Hepatocyte (in vitro differentiated cells): ENCODE measurements at places on chromosomes 16 and 17. TPM values are rescaled to one million over a fixed set of nuclear protein-coding genes. Genes with fewer than 3 reads are reported as not detected.
A peak's percentile ranks its signal among the peaks of the same experiment; 100 is the strongest.

DNA sequence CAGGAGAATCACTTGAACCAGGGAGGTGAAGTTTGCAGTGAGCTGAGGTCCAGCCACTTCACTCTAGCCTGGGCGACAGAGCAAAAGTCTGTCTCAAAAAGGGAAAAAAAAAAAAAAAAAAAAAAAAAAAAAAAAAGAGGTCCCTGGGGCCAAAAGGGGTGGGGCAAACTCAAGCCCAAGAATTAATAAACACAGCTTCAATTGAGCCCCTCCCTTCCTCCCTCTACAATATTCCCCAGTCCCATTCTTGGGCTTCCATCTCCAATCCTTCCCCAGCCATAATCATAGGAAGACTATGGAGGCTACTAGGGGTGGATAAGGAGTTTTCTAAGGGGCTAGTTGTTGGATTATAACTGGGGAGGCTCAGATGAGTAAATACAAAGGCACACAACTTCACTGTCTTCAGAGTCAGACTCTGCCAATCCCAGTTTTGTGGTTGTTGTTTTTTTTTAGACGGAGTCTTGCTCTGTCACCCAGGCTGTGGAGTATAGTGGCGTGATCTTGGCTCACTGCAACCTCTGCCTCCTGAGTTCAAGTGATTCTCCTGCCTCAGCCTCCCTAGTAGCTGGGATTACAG lies 9.5 kb downstream of the CAVIN1 start:
- DNase-seq = no peak

DNA sequence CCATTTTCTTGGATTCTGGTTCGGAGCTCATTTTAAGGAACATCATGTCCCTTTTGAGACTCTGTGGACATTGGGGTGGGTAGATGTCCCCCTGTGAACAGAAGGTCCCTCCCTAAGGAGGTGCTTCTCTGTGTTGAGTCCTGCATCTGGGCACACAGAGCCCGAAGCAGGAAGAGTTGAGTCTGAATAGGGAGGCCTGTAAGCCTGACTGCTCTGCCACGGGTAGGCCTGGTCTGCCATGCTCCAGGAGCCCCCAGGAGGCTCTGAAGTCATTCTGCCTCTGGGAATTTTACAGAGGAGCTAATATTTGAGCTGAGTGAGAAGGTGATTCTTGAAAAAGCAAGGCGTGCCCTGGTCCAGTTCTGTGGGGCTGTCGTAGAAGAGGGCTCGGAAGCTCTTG lies 50.6 kb downstream of the TENT4B start:
- no peak for DNase-seq

The PHLPP2 gene
- total RNA-seq = 15.0 and 17.5 TPM in 2 replicates

DNA sequence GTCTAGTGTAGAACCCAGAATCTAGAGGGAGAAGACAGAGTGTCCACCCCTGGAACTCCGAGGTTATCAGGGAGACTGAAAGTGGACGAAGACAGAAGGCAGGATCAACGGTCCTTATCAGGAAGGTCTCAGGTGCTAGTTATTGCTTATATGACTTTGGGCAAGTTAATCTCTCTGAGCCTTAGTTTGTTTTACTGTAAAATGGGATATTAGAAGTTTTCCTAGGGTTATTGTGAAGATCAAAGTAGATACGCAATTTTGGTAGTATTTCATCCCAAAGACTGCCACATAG lies 1.2 kb downstream of the RNF167 start:
- no peak for DNase-seq

GRCh38 chr17:45384789-45385262 lies 47.8 kb downstream of the ARHGAP27 start:
- DNase-seq = no peak

The ADAD2 gene
- total RNA-seq = not detected in 2 replicates

The ATAD5 gene
- 2.0 and 3.2 TPM in 2 replicates for total RNA-seq

The KRTAP4-6 gene
- total RNA-seq = not detected in 2 replicates

- peak; percentile 29 for DNase-seq
These were observed 1.7 kb upstream of the KPNA2 start for GRCh38 chr17:68033636-68034451.

The MYLK3 gene
- 2.0 and 6.5 TPM in 2 replicates for total RNA-seq

DNA sequence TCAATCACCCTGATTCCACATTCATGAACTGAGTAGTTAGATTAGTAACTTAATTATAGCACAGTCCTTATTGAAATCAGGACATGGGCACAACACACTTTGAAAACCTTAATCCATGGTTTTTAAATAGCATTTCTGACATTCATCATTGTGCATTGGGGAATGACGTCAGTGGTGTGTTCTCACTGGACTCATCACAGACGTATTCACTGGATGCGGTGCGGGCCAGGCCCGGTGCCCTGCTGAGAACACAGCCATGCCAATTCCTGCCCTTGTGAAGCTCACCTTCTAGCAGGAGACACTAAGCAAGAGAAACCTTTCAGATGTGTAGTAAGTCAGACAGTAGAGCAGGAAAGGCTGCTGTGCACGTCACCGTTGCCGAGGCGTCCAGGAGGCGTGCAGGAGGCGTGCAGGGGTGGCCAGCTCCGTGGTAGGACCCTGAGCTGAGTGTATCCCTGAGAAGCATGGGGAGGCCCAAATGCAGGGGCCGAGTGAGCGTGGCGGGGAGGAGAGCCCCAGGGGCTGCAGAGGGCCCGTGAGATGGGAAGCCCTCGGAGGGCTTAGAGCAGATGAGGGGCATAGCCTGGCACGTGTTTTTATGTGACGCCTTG lies 12.9 kb downstream of the BANP start:
- DNase-seq = no peak

- no peak for DNase-seq
These were observed 445.7 kb downstream of the TOX3 start for GRCh38 chr16:52101246-52101645.

- DNase-seq = no peak
These were observed 155.3 kb upstream of the C16orf82 start for GRCh38 chr16:26911436-26911835.

The DRC3 gene
- total RNA-seq = 1.1 TPM in 2 replicates
